Stimulated activated CD8-positive, alpha-beta memory T cell treated with anti-CD3 and anti-CD28 coated beads, Interleukin-7, amount 100 ng/mL, for 4 hours (primary cell): ENCODE measurements at places on chromosomes 16 and 17.
A peak's percentile ranks its signal among the peaks of the same experiment; 100 is the strongest.

GRCh38 chr17:56468840-56469239 is 124.7 kb upstream of the NOG start:
- no peak for DNase-seq

GRCh38 chr16:84678541-84678940 is 21.3 kb upstream of the USP10 start:
- DNase-seq = no peak

DNA sequence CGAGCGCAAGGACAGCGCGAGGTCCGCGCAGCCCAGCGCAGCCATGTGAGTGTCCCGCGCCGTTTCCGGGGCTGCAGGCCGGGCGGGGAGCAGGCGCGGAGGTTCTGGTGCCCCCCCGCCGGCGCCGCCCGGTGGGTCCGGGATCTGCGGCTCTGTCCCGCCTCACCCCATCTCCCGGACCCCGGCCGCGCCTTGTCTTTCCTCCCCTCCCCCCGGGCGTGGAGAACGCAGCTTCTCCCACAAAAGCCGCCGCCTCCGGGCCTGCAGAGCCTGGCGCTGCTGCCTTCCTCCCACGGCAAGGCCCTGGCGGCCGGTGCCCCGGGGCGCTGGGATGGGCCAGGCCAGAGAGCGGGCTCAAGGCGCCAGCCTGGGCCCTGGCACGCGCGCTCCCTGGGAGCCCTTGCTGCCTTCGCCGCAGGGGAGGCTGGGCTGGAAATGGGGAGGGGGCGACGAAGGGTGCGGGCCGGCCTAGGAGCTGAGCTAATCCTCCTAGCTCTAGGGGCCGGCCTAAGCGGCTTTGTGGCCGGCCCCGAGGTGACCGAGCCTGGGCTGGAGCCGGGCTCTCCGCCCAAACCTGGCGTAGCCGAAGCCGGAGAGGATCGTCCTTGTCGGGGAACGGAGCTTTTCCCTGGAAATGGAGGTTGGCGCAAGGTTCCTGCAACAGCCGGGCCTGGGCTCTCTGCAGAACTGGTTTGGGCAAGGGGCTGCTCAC is 397 bp downstream of the RIPOR1 start:
- DNase-seq = no peak

GRCh38 chr16:13779676-13780075 is 140.3 kb upstream of the ERCC4 start:
- DNase-seq = no peak

DNA sequence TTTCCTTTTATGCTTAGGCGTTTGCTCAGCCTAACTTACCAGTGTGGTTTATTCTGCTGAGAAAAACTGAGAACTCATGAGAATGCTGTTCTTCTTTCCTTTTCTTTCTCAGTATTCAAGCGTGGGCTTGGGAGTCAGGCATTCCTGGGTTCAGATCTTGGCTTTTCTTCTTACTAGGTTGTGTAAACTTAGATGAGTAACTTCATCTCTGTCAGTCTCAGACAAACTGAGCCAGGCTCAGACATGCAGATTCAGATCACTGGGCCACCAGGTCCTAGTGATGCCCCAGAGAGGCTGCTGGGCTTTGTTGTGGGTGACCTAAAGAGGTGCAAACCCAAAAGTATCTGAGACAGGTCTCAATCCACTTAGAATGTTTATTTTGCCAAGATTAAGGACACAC is 95.8 kb upstream of the MPHOSPH6 start:
- no peak for DNase-seq

- no peak for DNase-seq
Measured at GRCh38 chr16:53827741-53828140, 123.8 kb downstream of the FTO start.

DNA sequence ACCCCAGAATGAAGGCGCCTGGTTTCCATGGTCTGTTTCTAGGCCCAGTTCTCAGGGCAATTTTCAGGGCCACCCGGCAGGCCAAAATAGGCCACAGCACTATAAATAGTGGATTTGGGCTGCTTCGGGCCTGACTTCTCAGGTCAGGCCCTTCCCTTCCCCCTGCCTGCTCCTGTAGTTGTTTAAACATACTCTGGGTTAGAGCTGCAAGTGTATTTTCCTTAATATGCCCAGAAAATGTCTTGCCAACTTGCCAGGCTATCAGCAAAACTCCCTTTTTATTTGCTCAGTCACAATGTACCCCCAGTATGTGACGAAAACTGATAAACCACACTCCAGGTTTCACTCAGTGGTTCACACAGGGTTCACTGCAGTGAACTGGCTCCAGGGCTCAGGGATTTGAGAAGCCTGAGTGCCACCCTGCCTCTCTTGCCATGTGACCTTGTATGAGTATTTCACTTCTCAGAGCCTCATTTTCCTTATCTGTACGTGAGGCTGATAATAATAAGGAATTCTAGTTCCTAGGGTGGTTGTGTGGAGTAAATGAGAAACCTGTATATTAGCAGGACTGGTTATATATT is 76.5 kb downstream of the GPRC5B start:
- DNase-seq = no peak

DNA sequence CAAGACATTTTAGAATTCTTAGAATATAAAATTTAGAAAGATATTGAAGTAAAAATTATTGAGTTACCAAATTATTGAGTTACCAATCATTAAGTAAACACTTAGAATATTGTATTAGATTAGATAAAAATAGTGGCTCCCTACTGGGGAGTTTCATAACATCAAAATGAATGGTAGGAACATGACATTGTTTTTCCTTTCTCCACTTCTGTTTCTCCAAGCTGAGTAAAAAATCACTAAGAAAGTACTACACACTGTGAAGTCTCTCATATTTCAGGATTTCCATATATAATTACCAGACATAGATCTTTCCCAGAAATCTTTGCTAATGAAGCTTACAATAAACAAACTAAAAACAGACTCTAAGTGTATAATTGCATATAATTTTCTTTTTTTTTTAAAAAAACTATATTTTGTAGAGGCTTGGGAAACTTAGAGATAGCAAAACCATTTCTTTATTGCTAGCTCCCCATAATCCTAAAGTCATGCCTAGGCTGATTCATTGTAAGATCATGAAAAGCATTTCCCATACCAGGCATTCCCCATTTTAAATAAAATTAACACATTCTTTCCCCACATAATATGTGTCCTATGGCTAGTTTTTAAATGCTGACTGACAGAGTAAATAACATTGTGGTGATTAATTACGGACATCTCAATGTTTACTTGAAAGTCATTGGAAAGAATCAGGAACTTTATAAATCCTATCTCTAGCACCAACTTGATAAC is 1408.7 kb upstream of the GOT2 start:
- DNase-seq = no peak

DNA sequence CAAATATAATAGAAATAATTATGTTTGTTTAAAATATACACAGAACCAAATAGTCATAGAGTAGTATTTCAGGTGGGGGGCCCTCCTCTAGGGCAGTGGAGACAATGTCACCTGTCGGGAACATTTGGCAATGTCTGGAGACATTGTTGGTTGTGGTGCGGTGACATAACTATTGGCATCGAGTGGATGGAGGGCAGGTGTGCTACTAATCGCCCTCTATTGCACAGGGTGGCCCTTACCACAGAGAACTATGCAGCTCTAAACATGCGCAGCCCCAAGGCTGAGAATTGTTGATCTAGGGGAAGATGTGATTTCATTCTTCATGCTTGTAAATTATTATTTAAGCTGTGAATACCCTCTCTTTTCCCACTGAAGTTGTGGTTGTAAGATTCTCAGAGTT is 594.0 kb downstream of the WWOX start:
- no peak for DNase-seq

GRCh38 chr16:80914379-80915078 is 92.2 kb downstream of the CMC2 start:
- no peak for DNase-seq

- DNase-seq = no peak
Measured at GRCh38 chr17:48621410-48622392, 4.5 kb downstream of the HOXB9 start.

DNA sequence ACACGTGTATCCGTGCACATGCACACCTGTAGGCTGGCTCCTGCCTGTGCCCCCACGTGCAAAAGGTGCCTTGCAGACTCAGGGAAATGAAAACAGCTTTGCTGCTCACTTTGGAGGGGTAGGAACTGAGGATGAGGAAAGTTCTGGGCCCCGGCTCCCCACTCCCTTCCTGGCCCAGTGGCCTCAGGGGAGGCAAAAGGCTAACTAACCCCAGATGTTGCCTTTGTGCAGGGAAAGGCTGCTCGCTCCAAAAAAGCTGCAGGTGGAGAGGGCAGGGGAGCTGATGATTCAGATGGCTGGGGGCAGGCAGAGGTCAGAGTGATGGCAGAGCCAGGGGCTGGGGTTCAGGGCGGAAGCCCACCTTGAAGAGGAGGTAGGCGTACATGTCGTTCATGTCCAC is 12.4 kb downstream of the PLCD3 start:
- no peak for DNase-seq

DNA sequence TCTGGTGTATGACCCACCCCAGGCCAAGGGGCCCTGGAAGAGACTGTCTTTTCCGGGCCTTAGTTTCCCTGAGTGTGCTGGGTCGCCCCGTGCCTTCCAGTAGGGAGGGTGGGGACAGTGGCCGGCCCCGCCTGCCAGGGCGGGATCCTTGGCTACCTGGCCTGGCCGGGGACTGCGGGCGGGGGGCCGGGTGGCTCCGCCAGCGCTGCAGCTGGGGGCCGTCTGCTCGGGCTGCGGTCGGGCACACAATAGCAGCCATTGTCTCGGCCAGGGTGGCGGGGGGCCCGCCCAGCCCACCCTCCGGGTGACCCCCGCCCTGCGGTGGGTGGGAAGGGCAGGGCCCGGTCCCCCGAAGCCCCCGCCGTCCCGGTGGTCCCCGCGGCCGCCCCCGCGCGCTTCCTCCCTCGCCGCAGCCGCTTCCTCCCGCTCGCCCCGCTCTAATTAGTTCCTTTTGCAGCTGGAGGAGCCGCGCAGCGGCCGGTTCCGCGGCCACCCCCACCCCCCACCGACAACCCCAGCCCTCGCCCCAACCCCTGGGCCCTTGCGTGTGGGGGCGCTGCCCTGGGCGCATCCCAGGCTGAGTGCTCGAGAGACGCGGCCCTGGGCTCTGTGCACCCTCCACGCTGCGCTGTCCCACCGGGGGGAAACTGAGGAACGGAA is 11.6 kb downstream of the GLIS2 start:
- no peak for DNase-seq

DNA sequence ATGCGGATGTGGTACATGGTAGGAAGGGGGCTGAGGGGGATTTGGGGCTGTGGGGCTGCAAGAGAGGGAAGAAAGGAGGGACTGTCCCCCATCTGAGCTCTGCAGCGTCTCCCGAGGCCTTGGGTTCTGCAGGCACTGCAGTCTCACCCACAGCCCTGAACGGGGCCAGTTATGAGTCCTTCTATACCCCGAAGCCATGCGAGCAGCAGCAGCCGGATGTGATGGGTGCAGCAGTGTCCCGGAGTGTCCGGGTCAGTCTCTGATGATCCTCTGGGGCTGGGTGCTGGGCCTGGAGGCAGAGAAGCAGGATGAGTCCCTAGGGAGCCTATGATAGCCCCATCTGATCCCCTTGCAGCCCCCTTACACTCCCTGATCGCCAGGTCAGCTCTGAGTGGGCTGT is 41.5 kb downstream of the CPNE2 start:
- no peak for DNase-seq

DNA sequence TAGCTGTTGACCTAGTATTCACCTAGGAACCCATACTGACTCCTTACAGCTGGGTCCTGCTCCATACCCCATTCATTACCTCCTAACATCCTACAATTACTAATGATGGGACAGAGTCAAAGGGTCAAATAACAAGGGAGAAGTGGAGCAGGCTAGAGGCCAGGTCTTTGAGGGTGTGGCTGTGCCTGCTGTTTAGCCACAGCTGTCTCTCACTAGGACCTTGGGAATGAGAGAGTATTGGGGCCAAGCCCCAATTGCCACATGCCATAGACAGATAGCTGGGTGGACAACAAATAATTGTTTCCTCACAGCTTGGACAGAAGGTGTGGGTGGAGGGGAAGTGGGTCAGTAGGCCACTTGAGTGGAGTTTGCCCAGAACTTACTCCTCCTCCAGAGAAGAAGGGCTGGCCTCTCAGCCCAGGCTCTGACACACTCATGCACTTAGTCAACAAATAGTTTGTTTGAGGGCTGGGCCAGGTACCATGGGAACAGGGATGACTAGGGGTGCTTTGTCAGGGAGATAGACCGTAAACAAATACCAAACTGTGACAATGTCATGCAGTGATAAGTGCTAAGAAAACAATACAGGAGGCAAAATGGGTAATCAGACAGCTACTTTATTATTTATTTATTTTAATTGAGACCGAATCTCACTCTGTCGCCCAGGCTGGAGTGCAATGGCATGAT is 10.2 kb upstream of the CENPT start:
- DNase-seq = no peak

- no peak for DNase-seq
Measured at GRCh38 chr17:41769985-41770384, 16.5 kb downstream of the JUP start.

- no peak for DNase-seq
Measured at GRCh38 chr16:84514295-84514873, 9.9 kb upstream of the MEAK7 start.

GRCh38 chr16:88651276-88651988 is 579 bp upstream of the CYBA start:
- peak; percentile 55 for DNase-seq

GRCh38 chr17:1764284-1764683 is 2.4 kb downstream of the SERPINF1 start:
- peak; percentile 29 for DNase-seq

- DNase-seq = no peak
Measured at GRCh38 chr17:69450918-69451317, 36.4 kb downstream of the MAP2K6 start.

DNA sequence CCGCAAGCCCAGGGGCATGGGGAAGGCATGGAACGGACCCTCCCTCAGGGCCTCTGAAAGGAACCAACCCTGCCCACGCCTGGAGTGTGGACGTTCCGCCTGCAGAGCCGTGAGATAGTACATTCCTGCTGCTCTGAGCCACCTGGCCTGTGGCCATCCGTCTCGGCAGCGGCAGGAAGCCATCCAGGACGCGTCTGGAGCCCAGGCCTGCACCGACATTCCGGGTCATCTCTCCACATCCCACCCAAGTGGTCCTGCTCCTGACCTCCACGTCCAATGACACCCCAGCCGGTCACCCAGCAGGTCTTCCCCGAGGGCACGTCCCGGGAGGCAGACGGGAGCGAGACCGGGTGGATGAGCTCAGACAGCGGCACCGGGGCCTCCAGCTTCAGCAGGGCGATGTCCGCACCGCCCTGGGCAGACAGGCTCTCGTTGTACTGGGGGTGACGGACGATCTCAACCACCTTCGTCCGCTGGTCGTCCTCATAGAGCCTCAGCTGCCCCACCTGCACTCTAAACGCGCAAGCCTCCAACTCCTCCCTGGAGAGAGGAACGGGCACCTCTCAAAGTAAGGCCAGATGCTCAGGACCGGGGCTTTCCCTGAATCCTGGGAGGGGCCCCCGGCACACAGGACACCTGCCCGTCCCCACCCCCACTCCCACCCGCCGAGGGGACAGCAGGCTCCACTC is 21.3 kb upstream of the UBE2I start:
- no peak for DNase-seq

GRCh38 chr17:79650283-79650682 is 39.4 kb upstream of the RBFOX3 start:
- no peak for DNase-seq
